ENCODE measurements at places on chromosomes 11 and 22.

DNA sequence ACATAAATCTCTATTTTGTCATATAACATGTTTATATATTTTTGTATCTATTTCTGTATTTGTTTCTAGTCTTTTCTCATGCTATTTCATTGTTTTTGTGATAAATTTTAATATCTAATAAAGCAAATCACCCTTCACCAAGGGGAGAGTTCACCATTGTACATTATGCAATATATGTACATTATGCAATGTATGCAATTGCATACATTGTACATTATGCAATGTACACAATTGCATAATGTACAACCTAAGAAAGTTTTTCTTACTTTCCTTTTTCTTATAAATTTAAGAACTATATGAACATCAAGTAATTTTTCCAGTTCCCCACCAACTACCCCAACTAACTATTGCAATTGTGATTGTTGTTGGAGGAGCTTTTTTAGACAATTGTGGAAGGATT is 44.1 kb upstream of the GLYATL2 start:
- DNase-seq = no peak

DNA sequence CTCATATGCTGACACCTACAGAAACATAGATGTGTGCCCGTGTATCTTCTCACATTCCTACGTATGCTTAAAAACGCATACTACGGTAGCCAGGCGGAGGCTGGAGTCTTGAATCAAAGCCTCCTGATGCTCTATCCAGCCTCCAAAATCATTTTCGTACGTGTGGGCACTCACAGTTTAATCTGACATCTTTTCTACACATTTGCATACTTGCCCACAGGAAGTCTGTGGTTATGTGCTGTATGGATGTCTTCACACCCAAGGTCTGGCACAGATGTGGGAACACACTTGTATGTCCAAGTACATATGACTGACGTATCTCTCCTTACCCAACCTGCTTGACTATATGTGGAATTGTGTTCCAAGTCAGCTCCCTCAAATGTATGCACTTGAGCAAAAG is 561.8 kb upstream of the CADM1 start:
- no peak for DNase-seq

DNA sequence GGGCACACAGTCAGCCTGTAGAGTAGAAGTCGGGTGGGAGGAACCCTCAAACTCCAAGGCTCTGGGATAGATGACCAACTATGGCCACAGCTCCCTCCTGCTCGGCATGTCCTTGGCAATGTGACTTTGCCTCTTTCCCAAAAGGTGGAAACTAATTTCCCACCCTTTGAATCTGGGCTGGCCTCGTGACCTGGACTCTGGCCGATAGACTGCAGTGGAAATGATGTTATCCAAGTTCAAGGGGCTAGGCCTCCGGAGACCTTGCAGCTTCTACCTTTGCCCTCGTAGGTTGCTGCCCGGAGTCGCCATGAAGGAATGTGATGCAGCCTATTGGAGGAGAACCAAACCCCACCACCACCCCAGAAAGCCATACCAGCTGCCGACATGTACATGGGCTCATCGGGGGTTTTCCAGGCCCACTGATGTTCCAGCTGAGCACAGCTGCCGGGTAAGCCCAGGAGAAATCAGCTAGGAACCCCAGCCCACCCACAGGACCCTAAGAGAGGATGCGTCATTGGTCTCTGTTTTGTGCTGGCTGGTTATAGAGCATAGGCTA is 30.4 kb downstream of the KCNJ4 start:
- DNase-seq = no peak

DNA sequence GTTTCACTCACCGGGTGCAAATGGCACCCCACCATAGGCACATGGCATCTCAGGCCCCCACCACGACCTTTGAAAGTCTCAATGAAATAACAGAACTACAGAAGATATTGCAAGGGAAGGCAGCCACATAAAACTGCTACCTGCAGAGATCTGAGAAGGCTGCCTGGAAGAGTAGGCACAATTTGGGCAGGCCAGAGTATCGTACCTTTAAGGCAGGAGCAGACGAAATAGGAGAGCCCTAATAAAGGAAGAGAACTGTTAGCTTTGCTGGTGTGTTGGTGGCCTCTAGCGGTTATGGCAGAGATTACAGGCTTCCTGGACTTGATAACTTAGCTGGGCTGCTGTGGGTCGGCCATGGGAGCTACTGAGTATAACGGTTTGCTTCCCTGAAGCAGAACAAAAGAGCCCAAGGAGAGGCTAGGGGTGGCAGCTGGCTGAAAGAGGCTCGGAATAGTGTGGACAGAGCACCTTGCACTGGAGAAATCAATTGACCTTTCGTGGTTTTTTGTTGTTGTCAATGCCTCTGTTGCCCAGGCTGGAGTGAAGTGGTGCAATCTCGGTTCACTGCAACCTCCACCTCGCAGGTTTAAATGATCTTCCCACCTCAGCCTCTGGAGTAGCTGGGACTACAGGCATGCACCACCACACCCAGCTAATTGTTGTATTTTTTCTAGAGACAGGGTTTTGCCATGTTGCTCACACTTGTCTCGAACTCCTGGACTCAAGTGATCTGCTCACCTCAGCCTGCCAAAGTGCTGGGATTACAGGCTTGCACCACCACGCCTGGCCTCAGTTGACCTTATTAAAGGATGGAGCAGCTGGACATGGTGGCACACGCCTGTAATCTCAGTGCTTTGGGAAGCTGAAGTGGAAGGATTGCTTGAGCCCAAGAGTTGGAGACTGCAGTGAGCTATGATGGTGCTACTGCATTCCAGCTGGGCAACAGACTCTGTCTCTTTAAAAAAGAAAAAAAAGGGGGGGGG is 4.8 kb downstream of the SDF2L1 start:
- DNase-seq = peak; percentile 49

GRCh38 chr11:7275133-7275532 is 23.4 kb downstream of the SYT9 start:
- DNase-seq = no peak

DNA sequence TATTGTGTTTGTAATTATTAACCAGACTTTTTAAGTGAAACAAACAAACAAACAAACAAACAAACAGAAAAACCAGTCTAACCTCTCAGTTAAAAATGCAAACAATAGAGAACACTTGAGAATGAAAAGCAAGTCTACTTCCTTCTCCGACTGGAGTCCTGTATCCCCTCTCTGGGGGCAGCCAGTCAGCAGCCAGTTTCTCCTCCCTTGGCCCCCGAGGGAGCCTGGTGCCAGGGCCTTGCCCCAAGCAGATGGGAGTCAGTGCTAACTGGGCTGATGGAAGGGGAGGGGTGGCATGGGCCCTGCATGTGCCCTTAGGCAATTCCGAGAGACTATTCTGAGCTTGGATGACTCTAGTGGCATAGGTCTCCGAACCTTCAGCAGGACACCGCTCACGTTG is 137.2 kb downstream of the GRIK4 start:
- no peak for DNase-seq

DNA sequence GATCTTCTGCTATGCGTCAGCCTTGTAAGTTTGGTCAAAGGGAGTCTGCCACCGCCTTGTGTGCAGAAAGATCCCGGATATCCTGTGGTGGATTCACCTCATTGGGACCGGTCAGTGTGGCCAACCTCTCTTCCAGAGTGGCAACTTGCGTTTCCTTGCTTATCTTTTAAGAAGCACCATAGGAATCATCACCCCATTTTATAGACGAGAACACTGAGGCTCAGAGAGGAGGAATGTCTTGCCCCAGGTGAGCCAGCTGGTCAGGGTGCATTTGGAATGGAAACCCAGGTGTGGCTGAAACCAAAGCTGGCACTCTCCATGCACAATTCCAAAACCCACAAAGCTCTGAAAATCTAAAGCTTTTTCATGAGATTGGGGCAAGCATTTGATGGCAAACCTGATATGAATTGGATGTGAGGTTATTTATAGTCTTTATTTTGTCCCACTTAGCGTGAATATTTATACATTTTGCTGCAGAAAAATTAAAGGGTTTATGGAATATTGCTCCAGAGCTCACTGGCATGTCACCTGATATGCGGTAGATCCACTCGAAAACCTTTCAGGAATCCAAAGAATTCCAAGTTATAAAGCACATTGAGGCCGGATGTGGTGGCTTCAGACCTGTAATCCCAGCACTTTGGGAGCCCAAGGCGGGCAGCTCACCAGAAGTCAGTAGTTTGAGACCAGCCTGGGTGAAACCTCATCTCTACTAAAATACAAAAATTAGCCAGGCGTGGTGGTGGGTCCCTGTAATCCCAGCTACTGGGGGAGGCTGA is 12.1 kb upstream of the EIF3D start:
- no peak for DNase-seq

- DNase-seq = no peak
These were observed 10.6 kb downstream of the PLET1 start for GRCh38 chr11:112249871-112250610.

GRCh38 chr11:11660363-11660740 is 38.5 kb upstream of the GALNT18 start:
- DNase-seq = no peak

- DNase-seq = no peak
These were observed 1259.6 kb upstream of the TENM4 start for GRCh38 chr11:80700386-80700785.

DNA sequence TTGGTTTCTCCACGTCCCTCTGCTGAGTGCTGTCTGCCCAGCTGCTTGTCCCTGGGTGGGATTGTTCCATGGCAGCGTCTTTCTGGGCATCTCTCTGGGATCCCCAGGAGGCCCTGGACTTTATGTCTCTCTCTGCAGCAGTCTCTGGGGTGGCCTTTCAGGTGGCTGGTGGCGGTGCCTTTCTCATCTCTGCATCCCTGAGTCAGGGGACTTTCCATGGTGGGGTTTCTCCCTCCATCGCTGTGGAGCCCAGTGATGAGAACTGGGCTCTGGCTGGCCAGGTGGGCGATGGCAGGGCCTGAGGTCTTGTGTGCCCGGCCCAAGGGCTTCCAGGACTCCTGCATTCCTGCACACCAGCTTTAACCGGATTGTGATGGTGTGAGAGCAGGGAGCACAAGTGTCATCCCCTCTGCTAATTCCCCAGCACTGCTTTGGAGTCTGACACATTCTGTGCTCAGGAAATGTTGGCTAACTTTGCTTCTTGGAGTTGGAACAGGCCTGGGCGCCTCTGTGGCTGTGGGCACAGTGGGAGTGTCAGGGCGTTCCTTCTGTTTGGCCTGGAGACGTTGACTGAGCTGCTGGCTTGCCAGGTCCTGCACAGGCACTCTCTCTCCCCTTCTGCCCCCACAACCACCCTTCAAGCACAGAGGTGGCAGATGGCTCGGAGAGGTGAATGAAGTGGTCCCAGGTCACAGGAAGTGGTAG is 27.9 kb downstream of the FAM83F start:
- DNase-seq = no peak

DNA sequence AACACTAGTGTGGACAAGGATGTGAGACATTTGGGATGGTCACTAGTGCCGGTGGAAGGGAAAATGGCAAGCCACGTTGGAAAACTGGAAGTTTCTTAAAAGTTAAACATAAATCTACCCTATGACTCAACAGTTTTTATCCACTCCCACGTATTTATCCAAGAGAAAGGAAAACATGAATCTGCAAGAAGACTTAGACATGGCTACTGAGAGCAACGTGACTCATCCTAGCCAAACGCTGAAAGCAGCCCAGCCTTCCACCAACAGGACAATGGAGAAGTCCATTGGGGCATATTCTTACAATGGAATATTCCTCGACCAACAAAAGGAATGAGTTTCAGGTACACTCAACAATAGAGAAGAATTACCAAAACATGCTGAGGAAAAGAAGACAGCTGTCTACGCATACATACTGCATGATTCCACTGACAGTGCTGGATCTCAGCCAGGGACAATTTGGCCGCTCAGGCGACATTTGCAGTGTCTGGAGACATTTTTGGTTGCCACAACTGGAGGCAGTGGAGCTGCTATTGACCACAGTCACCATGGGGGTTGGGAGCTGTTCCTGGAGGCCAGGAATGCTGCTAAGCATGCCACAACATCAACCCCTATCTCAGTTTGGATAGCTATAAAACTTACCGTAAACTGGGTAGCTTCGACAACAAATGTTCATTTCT is 21.2 kb downstream of the SYT13 start:
- DNase-seq = no peak

DNA sequence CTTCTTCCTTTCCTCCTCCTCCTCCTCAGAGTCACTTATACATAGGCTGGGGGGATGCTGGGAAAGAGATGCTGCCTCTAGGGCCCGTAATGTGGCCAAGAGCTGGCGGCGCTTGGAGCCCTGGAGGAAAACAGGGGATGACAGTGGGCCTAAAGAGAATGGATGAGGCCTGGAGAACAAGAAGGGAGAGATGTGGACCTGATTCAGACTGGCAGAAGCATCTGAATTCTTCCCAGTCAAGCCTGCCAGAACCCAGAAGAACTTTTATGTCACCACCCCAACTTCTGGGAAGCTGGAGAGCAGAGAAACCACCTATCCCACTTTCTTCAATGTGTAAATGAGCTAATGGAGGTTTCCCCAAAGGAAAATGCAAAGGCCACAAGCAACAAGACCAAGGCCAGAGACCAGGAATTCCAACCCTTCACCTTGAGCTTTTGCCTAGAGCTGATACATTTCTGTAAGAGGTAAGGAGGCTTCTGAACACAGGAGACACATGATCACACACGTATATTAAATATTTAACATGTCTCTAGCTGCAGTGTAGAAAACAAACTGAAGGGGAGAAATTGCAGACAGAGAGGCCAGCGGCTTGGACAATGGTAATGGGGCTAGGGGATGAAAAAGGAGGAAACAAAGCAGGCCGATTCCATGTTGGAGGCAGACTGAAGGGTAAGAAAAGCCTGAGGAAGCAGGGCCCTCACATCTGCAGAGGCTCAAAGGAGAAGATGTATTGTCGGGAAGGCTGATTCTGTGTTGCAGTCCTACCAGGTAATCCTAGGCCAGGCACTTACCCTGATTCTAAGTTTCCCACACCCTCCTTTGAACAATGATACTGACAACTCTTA is 1.1 kb downstream of the RRP8 start:
- DNase-seq = no peak

GRCh38 chr11:103545551-103545950 is 436.3 kb downstream of the DYNC2H1 start:
- DNase-seq = no peak

DNA sequence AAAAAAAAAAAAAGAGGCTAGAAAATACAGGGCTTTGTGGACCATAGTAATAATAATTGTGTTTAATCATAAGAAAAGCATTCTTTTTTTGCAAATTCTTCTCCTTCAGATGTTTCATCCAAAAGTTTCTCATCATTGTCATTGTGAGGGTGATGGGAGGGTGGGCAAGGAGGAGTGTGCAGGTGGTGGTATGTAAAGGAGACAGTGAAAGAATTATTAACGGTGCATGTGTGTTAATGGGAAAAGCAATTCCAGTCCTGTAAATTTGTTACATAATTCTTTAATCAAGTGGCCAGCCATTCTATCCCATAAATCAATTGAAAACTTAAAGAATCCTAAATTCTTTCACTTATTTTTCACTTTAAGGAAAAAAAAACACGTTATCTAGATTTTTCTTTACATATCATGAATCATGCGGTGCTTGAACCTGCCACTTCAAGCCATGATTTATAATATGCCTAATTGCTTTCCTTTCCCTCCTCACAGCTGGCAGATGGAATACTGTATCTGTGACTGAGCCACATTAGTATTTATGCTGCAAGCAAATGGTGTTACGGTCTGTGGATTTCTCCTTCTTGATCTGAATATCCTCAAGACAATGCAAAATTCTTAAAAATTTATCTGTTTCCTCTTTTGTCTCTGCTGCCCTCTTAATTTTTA is 318.5 kb downstream of the JRKL start:
- DNase-seq = no peak

GRCh38 chr22:37913233-37913721 is 7.2 kb downstream of the MICALL1 start:
- no peak for DNase-seq

- DNase-seq = no peak
These were observed 27.1 kb downstream of the PTDSS2 start for GRCh38 chr11:477052-477715.

GRCh38 chr11:74169738-74170458 is 904 bp downstream of the C2CD3 start:
- no peak for DNase-seq

- DNase-seq = no peak
These were observed 473 bp upstream of the EMID1 start for GRCh38 chr22:29205252-29205593.

Measured in stimulated activated CD4-positive, alpha-beta T cell treated with anti-CD3 and anti-CD28 coated beads, Interleukin-1b, Interleukin-23, amount 100 ng/mL, for 1 hour (primary cell).